NCI-H69 (cell line): ENCODE measurements at places on chromosomes 4 and X.

DNA sequence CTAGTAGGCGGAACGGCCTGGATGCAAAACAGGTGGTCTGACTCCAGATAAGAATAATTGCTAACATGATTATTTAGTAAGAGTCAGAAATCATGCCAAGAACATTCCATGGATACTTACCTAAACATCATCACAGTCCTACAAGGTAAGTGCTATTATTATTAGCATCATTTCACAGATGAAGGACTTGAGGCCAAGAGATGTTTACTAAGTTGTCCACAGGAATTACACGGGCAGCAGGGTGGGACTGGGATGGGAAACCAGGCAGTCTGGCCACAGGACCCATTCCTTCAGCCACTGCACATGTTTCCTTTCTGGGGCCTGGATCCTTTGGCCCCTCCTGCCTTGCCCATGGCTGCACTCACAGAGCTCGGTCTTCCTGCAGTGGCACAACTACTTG is 48.3 kb downstream of the ANAPC4 start:
- no peak for DNase-seq

- DNase-seq = no peak
These were observed 426.4 kb downstream of the PDGFC start for GRCh38 chr4:156545003-156545785.

DNA sequence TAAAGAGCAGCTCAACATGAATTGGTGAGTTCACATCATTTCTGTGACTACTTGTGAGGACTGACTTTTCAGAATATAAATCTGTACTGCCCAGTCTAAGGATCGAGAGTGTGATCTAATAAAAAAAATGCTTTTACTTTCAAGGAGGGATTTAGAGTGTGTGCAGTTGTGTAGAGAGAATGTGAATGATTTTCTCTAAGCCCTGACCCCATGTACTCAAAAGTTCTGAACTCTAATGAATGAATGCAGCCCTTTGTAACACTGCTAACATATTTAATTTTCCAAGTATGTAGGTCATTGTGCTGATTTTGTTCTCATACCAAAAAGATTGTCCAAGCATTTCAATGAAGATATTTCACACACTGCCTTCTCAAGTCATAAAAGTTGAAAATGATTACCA is 92.5 kb upstream of the STOX2 start:
- no peak for DNase-seq

GRCh38 chrX:40290517-40290916 is 192.8 kb upstream of the BCOR start:
- DNase-seq = no peak

DNA sequence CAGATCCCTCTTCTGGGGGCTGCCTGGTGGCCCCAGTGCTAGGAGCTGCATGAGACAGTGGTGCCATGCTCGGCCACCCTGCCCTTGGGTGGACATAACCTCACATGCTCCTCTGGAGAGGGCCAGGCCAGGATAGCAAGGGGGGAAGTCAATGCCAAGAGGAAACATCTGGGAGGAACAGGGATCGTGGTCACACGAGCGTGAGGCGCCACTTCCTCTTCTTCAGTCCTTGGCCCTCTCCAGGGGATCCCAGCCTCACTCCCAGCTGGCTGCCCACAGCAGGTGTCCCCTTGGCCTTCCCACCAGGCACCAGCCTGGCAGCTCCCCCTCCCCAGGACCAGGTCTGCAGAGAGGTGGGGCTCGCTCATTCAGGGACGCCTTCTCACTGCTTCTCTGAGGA is 28.6 kb downstream of the TBC1D14 start:
- peak; percentile 20 for DNase-seq

- DNase-seq = peak; percentile 2
These were observed 20.5 kb upstream of the FAM193A start for GRCh38 chr4:2515830-2516550.

DNA sequence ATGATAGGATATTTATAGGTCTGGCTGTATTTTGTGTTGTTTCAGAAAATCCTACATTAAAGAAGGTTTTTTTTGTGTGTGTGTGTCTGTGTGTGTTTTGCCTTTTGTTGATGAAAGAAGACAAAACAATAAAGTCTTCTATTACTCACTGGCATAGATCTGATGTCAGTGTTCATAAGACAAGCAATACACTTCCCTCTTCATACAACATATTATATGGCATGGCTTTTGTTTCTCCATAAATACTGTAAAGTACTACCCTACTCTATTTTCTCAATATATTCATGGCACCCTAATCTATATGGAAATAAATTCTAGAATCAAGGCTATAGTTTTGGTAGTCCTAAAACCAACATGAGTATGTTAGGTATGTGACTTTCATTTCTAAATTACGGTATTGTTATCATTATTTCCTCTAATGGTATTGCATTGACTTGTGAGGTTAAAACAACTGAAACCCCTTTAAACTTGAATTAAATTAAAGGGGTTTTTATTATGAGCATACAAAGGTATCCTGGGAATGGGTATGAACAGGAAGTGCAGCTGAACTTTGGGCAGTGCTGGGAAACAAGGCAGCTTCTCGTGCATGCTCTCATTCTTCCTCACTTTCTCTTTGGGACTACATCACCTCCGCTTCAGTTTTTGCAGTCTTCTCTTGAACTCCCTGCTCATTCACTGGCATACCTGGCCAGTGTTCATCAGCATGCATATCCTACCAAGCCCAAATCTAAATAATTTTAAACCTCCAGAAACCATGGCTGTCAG is 70.5 kb upstream of the PRSS48 start:
- no peak for DNase-seq

- DNase-seq = peak; percentile 10
These were observed 457 bp upstream of the RAB9A start for GRCh38 chrX:13688384-13688957.

DNA sequence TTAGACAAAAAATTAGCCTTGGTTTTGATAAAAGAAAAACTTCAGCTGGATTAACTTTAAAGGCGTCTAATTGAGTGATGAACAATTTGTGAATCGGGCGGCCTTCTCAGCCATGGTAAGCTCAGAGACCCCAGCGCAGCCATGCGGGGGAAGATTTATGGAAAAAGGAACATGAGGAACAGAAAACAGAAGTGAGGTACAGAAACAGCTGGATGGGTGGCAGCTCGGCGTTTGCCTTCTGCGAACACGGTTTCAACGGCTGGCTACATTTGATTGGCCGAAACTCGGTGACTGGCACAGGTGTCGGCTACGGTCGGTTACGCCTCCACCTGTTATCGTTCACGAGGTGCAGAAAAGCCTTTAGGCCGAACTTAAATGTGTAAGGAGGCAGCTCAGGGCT is 401.4 kb upstream of the FAT1 start:
- no peak for DNase-seq

- no peak for DNase-seq
These were observed 33.9 kb upstream of the SLC7A11 start for GRCh38 chr4:138275963-138276621.

DNA sequence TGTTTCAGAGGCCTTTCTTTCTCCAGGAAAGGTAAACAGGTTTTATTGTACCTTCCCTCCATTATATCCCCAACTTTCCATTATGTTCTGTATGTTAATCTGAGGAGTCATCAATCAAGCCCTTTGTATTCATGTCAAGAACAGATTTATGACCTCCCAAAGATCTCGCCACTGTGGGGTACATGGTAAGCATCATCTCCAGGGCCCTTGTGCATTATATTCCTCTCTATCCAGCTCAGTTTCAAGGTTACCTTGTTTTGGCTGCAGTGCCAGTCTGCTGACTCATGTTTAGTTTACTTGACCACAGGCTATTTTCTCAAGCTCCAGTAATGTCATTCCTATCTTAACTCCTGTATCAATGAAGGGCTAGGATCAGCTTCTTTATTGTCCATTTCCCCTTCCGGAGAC is 125.1 kb upstream of the FRMPD4 start:
- DNase-seq = peak; percentile 88

GRCh38 chrX:11382930-11383329 is 89.7 kb downstream of the AMELX start:
- DNase-seq = no peak

GRCh38 chr4:44629280-44629866 is 22.1 kb downstream of the YIPF7 start:
- DNase-seq = peak; percentile 60

DNA sequence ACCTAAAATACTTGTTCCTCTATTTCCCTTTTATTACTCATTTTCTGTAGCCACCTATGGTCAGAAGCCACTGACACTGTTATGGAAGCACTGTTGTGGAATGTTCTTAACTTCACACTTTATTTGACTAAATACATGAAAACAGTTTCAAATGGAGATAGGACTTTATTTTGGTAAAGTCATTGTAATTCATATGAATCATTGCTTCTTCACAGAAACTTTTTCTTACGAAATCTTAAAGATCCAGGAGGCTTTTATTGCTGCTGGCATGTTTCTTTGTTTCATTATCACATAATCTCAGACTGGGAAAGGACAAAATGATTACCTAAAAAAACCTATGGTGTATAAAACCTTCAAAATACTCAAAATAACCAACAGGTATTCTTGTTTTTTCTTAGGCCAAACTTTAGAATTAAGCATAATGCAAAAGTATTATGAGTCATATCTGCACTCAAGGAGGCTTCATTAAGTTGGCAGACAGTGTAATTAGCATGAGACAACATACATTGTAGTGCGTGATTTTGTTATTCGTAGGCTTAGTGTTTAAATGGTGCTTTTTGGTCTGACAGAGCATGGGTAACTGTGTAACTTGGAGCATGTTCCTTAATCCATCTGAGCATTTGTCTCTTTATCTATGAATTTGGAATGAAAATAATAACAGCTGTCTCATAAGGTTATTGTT is 58.0 kb downstream of the SH3BGRL start:
- DNase-seq = no peak

GRCh38 chr4:57110640-57111511 is 691 bp upstream of the IGFBP7 start:
- DNase-seq = peak; percentile 31

DNA sequence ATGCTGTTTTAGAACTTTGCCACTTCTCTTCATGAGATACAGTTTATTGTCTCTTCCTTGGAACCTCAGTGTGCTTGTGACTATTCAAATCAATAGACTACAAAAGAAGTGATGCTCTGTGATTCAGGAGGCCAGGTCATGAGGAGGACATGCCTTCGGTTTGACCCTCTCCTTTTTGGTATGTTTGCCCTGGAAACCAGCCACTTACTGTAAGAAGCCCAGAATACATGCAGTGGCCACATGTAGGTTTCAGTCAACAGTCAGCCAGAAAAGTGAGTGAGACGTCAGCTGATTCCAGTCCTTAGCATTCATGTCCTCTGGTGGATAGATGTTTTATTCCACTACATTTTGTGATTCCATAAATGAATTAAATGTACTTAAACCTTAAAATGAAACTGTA is 328.7 kb downstream of the PCDH18 start:
- DNase-seq = peak; percentile 55

GRCh38 chr4:48122756-48123155 is 11.3 kb downstream of the TXK start:
- DNase-seq = peak; percentile 39

GRCh38 chrX:8873102-8873501 is 71.9 kb upstream of the FAM9A start:
- no peak for DNase-seq

DNA sequence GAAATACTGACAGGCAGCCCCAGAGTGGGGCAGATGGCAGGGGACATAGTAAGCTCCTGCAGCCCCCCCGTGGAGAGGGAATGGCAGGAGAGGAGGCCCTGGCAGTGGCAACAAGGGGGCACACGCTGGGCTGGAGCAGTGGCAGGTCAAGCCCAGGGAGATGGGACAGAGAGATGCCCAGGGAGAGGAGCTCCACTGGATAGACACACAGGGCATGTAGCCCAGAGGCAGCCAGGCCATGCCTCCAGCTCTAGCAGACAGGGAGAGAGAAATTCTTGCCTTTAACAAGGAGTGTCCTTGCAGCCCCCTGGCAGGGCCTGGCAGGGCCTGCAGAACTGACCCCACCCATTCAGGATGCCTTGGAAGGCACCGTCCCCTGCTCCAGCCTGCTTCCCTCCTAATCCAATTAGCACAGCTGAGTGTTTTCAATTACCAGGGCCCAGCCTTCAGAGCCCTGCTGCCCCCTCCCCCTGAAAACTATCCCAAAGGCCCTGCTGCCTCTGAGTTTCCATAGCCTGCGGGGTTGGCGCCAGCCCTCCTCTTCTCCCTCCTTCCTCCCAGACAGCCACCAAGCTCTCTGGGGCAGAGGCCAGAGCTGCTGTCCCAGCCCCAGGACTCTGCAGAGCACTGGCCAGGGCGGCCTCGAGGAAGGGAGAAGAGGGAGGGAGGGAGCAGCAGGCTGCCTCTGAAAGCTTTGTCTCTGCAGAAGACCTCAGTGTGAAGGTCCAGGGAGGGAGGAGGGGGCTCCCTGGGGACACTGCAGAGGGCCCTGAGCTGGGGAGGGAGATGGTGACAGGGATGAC is 12.5 kb downstream of the L1CAM start:
- DNase-seq = peak; percentile 66

- DNase-seq = no peak
These were observed 203.4 kb downstream of the ANAPC10 start for GRCh38 chr4:144894573-144894972.

GRCh38 chr4:16187455-16187854 is 38.8 kb downstream of the TAPT1 start:
- DNase-seq = no peak
